ENCODE measurements at places on chromosomes 4 and X. TPM values are rescaled to one million over a fixed set of nuclear protein-coding genes. Genes with fewer than 3 reads are reported as not detected.

Gene PPP1R3F
- total RNA-seq: 6.9 TPM

Gene WDFY3
- total RNA-seq: 86.9 TPM

Gene PCSK1N
- not detected for total RNA-seq

Gene INTU
- 6.0 TPM for total RNA-seq

Gene LRCH2
- 11.1 TPM for total RNA-seq

Gene TMEM271
- total RNA-seq: not detected

Gene GPR143
- total RNA-seq: not detected

GRCh38 chr4:58560736-58561135 is 1450.6 kb upstream of the IGFBP7 start:
- no peak for DNase-seq

GRCh38 chrX:28120072-28120471 is 138.8 kb upstream of the DCAF8L1 start:
- no peak for DNase-seq

- no peak for DNase-seq
Measured at GRCh38 chr4:4624276-4624897, 82.5 kb upstream of the STX18 start.

GRCh38 chr4:105797225-105797624 is 88.6 kb downstream of the GSTCD start:
- DNase-seq: no peak

- DNase-seq: no peak
Measured at GRCh38 chr4:85368240-85368639, 106.7 kb upstream of the ARHGAP24 start.

- no peak for DNase-seq
Measured at GRCh38 chrX:57232658-57233360, 53.7 kb upstream of the FAAH2 start.

DNA sequence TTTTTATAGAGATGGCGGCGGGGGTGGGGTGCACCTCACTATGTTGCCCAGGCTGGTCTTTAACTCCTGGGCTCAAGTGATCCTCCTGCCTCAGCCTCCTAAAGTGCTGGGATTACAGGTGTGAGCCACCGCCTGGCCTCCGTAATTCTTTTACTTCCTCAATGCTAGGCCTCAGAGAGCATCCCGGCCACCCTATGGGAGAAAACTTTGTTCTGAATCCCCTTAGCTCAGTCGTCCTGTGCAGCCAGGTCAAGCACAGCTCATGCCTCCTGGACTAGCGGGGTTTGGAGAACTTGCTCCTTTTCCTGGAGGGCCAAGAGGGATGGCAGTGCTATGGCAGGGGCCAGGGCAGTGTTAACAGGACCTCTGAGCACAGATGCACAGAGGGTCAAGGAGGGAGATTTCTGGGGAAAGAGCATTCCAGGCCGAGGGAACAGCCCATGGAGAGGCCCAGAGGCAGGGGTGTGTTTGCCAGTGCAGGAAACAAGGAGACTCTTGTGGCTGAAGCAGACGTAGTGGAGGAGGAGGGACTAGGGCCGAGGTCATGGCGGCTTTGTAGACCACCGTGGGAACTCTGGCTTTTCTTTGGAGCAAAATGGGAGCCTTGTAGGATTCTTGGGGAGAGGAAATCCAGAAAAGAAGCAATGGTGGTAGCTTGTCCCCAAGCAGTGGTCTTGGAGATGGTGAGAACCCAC is 9.8 kb upstream of the TNIP2 start:
- DNase-seq: no peak

DNA sequence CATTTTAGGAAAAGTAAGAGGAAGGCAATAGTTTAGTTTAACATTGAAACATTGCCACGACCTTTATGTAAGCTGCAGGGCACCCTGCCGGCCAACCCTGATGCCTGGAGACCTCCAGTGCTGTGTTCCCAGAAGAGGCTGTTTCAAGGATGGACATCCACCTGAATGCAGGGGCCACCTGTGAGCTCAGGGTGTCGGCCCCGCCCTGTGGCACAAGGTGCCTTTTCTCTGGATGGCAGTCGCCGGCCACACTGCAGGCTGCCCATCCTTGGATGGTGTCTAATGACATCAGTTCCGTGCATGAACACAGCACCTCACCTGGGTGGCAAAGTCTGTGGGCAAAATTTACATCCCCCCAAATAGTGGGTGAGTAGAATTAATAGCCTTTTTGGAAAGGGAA is 180.0 kb downstream of the AFAP1 start:
- no peak for DNase-seq
